ENCODE measurements at places on chromosomes 16 and 17.
A peak's percentile ranks its signal among the peaks of the same experiment; 100 is the strongest.

GRCh38 chr17:38428112-38428642 lies at the start of gene ARHGAP23:
ARHGAP23 (plus strand) TSS chr17:38428464; CDS start chr17:38428486, 22 bp downstream.
- DNase-seq, result no peak

DNA sequence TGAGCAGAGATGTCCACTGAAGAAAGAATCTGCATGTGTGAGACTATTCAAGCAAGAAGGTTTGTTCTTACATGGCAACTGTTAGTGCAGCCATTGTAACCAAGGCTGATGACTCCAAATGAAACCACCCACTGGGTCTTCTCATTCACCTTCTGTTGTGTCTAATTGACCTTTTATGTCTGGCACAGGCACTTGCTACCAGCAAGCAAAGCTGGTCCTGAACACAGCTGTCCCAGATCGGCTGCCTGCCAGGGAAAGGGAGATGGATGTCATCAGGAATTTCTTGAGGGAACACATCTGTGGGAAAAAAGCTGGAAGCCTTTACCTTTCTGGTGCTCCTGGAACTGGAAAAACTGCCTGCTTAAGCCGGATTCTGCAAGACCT lies 3.6 kb downstream of the CDC6 start:
- no peak for DNase-seq

GRCh38 chr17:77475016-77475976 lies 334.5 kb downstream of the SEC14L1 start:
- no peak for DNase-seq

- DNase-seq, result no peak
Measured at GRCh38 chr16:3484318-3485096, 10.8 kb downstream of the C16orf90 start.

DNA sequence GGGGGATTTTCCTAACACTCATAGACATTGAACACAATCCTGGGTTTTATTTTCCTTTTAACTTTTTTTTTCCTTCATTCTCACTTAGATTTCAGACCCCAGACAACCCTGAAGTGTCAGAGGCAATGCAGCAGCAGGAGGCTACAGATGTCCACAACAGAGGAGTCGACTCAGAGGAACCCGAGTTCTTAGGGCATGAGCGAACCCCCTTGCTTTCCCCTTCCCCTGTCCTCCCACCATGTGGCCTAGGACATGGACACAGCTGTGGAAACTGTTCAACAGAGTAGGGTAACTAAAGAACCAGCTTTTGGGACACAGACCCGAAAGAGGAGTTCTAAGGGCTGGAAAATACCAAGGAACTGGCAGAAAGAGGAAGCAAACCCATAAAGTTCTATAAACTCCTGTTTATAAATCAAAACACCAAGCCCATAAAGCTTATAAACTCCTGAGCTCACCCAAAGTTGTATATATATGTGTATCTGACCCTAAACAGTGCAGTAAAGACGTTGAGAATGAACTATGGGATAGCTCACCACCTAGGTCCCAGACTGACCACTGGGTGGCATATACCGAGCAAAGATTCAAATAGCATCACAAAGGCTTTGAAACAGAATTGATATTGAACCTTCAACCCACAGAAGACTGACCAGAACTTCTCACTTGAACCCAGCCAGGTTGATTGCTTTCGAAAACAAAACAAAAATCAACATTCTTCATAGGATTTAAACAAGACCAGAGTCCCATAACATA lies 33.9 kb downstream of the CMTM4 start:
- no peak for DNase-seq

DNA sequence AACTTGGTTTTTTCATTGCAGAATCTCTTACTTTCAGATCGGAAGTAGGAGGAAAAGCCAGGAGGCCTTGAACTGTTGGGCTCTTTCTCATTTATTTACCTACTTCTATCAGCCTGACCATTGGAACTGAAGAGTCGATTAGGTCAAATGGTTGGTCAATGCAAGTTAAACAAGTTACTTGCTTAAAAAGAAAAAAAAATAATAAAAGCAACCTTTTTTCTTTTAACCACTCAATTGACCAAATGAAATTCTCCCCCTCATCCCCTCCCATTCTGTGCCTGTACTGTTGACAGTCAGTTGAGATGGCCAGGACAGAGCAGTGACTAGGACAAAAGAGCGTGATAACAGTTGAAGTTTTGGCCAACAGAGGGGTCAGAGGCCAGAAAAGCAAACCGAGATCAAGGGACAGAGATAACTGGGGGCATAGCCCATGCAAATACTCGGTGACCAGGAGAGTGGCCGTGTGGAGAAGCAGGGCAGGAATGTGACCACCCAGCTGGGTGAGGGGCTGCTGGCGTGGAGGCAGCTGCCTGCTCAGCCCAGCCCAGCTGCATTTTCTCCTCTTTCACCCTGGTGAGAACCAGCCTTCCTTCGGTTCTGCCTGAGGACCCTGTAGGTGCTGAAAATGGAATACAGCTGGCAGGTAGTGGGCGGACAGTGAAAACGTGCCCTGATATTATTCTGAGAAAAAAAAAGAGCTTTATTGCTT lies 72.2 kb downstream of the HS3ST3B1 start:
- DNase-seq, result no peak

DNA sequence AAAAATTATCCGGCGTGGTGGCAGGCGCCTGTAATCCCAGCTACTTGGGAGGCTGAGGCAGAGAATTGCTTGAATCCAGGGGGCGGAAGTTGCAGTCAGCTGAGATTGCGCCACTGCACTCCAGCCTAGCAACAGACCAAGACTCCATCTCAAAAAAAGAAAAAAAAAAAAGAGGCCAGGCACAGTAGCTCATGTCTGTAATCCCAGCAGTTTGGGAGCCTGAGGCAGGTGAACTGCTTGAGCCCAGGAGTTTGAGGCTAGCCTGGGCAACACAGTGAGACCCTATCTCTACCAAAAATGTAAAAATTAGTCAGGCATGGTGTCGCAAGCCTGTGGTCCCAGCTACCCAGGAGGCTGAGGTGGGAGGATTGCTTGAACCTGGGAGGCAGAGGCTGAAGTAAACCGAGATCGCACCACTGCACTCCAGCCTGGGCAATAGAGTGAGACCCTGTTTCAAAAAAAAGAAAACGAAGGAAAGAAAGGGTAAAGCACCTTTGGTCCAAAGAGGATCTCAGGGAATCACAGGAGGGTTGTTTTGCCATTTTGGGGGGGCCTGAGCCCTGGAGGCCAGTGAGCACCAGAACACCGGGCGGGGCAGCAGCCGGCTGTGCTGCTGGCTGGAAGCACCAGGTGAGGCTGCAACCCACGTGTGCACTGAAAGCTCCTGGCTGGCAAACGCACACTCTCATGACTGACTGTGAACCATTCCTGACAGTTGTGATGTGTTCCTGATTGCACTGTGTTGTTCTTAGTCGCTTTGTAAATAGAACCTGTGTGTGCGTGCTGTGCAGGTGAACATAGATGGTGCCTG lies 18.4 kb downstream of the HS3ST6 start:
- peak; percentile 85 for DNase-seq

- DNase-seq, result no peak
Measured at GRCh38 chr17:59338498-59338897, 7.0 kb downstream of the YPEL2 start.

DNA sequence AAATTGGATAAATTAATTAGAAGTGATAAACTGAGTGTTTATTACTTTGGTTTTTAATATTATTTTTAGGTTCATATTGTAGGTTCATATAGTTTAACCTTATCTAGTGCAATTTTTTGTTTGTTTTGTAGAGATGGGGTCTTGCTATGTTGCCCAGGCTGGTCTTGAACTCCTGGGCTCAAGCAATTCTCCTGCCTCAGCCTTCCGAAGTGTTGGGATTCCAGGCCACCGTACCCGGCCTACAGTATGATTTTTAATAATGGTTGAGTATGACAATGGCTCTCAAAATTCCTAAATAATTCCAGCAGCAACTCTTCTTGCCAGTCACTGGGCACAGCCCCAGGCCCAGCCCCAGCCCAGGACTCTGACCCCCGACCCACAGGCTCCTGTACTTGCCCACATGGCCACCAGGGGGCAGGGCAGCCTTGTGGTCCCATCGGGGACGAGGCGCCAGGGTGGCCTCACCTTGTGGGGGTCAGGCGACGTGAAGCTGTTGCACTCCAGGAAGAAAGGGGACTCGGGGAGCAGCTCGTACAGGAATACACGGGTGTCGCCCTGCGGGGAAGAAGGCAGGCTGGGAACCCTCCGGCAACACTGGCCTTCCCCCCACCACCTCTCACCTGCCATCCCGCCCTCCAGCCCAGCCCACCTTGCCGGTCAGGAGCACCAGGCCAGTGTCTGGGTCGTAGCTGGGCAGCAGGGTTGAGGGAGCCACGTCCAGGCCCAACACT lies 7.9 kb upstream of the PAM16 start:
- no peak for DNase-seq

- DNase-seq, result no peak
Measured at GRCh38 chr17:79263191-79263590, 188.6 kb downstream of the ENGASE start.

DNA sequence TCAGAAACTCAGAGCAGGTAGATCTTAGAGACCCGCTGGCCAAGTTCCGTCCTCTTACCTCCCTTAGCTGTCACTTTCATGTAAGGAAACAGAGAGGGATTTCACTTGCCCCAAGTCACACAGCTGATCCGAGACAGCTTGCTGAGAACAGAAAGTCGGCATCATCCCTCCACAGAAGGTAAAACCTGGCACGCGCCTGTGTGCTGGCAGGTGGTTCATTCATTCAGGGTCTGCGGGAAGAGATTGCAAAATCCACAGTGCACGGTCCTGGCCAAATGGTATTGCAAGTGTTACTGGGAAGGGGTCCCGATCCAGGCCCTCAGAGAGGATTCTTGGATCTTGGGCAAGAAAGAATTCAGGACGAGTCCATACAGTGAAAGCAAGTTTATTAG lies 139.4 kb upstream of the RPH3AL start:
- DNase-seq, result no peak

- DNase-seq, result no peak
Measured at GRCh38 chr16:734981-735881, 5.6 kb downstream of the CIAO3 start.

DNA sequence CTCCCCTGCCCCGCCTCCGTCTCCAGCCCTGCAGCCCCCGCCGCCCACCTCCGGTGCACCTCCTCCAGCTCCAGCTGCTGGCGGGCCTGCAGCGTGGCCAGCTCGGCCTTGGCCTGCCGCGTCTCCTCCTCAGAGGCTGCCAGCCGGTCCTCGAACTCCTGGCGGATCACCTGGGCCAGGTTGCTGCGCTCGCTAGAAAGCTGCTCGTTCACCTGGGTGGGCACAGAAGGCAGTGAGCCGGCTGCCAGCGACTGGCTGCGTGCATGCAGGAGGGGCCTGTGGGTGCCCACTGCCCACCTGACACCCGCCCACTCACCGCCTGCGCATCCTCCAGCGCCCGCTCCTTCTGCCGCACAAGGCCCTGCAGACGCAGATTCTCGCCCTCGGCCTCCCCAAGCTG lies 24.6 kb upstream of the AATK start:
- no peak for DNase-seq

- DNase-seq, result no peak
Measured at GRCh38 chr16:25013751-25014499, 1.2 kb downstream of the ARHGAP17 start.

- DNase-seq, result no peak
Measured at GRCh38 chr17:68257934-68258333, 10.1 kb downstream of the AMZ2 start.

GRCh38 chr17:69444023-69444422 lies 29.5 kb downstream of the MAP2K6 start:
- no peak for DNase-seq

- no peak for DNase-seq
Measured at GRCh38 chr17:8522577-8522976, 86.9 kb downstream of the NDEL1 start.

DNA sequence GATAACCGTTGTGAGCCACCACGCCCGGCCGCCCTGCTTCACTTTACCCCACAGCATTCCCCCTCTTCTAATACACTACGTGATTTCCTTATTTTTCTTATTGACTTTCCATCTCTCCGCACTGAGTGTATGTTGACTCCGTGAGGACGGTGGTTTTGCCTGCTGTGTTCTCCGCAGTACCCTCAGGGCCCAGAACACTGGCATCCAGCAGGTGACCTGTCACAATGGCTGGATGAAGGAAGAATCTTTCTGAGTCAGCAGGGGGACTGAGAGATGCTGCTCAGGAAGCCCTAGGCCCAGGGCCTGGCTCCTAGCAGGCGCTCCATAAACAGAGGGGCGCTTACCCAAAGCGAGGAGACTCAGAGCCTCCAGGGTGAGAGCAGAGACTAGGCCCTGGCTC lies 79.5 kb downstream of the RTN4RL1 start:
- DNase-seq, result no peak

DNA sequence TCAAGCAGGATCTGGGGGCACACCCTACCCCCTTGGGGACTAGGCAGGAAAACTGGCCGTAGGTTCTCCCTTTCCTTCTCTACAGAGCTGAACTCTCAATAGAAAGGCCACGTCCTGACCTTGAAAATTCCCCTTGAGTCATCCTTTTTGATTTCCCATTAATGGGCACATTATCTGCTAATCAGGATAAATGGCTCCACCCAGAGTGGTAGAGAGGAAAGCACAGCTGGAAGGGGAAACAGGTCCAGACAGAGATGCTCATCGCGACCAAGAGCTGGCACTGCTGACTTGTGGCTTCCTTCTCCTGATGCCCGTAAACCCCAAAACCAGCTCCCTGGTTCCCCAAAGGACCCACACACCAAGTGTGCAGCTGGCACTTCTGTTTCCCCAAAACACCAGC lies 206.5 kb upstream of the CDH5 start:
- no peak for DNase-seq

DNA sequence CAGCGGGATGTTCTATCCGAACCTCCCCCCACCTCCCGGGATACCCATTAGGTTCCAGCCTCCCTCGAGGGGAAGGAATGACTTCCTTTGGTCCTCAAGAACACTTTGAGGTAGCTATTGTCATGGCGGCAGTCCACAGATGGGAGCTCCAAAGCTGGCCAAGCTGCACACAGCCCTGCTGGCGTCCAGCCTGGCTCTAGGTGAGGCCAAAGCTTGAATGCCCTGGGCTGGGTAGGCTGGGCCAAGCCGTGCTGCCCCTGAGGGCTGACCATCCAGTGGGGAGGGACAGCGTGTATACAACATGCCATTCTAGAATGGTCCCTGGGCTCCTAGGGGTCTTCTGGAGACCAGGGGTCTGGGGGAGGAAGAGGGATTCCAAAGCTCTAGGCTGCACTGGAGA lies 43.5 kb downstream of the PEMT start:
- DNase-seq, result no peak

GRCh38 chr16:7382521-7382920 lies 49.9 kb downstream of the RBFOX1 start:
- DNase-seq, result peak; percentile 58

Data from NCI-H2029 treated with DMSO at 0.1 percent for 48 hours (cell line).